ENCODE measurements at places on chromosomes 2 and 18. TPM values are rescaled to one million over a fixed set of nuclear protein-coding genes. Genes with fewer than 3 reads are reported as not detected.

GRCh38 chr2:174551697-174552096 lies 45.9 kb downstream of the WIPF1 start:
- no peak for DNase-seq

Gene CGREF1
- total RNA-seq = 1.2 TPM

DNA sequence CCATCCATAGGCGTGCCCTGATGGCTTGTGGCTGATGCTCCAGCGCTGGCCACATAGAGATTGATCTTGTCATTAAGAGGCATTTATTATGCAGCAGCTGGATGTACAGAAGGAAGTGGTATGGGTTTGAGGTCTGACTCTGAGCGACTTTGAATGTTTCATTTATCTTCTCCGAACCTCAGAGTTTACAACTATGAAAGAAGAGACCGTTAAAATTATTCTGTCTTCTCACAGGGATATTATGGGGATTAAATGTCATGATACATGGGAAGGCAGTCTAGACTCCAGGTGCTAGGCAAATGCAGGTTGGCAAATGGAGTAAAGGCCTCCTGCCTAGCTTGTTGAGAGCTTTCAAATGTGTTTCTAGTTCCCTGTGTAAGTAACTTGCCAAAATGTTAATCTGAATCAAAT lies 30.3 kb downstream of the MOGAT1 start:
- DNase-seq = no peak

DNA sequence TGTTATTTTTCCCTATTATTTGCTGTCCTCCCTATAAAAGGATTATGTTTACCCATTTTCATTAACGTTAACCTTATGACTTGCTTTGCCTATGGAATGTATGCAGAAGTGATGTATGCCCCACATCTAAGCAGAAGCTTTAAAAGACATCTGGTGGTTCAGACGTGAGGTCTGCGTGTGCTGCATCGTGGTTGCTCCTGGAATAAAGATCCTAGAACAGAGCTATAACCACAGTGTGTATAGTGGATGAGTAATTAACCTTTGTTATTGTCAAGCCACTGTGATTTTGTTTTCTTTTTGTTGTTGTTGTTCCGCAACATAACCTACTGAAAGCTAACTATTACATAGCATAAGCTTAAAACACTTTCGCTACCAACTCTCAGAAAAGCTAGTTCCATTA lies 20.9 kb upstream of the CFAP36 start:
- no peak for DNase-seq

DNA sequence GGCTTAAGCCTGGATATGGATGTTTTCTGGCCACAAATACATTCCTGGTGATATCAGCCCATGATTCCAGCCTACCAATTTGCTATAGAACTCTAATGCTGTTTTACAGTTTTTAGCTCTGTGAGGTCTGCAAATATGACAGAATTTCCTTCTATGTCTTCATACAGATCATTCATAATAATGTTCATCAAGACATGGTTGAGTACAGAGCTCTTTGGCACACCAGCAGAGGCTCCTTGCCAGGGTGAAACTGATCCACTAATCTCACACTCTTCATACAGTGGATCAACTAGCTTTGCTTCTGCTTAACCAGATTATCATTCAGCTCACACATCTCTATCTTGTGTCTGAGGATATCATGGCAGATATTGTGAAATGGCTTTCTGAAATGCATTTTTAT lies 672.1 kb downstream of the STK39 start:
- no peak for DNase-seq

DNA sequence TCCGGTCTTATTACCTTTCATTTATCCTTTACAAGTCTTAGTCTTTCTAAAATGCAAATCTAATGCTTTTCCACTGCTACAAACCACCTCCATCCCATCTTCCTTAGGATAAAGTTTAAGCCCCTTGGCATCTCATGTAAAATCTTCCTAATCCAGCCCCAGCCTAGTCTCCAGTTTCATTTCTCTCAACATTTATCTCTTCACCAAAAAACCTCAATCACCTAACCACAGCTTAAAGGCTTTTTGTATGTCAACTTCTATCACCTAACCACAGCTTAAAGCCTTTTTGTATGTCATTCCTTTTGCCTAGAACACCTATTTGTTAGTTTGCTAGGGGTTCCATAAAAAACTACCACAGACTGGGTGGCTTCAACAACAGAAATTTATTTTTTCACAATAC lies 4.2 kb downstream of the TRAK2 start:
- no peak for DNase-seq
